Lung (tissue), 17 donors: ENCODE measurements at places on chromosomes 7 and 10.

GRCh38 chr10:121631365-121632029 lies 33.3 kb upstream of the FGFR2 start:
- peak; percentile 90 for DNase-seq

- peak; percentile 27 for DNase-seq
Measured at GRCh38 chr7:24025094-24025493, 258.9 kb upstream of the NPY start.

GRCh38 chr7:2525658-2526630 lies 6.4 kb downstream of the LFNG start:
- no peak for DNase-seq

DNA sequence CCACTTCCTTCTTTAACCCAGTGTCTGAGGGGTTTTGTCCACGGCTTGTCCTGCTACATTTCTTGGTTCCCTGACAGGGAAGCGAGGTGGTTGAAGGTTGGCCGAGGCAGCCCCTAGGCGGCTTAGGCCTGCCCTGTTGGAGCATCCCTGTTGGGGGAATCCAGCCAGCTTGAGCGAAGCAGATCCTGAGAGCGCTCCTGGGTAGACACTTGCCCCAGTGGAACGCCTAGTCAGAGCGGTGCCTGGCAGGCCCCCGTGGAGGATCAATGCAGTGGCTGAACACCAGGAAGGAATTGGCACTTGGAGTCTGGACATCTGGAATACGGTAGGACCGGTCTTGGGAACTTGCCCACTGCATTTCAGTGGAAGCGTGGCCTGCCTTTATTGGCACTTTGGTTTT lies 32.7 kb upstream of the NRF1 start:
- no peak for DNase-seq

- DNase-seq = no peak
Measured at GRCh38 chr10:3902809-3903410, 117.9 kb upstream of the KLF6 start.

- no peak for DNase-seq
Measured at GRCh38 chr10:86952106-86952505, 5.3 kb downstream of the MMRN2 start.

DNA sequence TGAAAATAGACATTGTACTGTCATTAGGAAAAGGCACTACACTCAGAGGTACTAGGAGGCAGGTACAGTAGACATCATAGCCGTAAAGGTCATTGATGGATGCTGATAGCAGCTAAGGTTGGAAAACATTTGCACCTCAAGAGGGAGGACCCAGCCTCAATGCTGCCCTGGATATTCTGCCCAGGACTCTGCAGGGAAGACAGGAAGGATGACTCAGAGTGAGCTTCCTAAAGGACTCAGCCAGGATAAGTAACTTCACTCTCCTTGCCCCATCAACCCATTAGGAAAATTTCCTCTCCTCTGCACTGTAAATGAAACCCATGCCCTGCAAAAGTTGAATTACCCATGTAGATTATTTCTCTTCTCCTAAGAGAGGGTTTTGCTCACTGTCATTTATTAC lies 617.9 kb upstream of the MKI67 start:
- no peak for DNase-seq

DNA sequence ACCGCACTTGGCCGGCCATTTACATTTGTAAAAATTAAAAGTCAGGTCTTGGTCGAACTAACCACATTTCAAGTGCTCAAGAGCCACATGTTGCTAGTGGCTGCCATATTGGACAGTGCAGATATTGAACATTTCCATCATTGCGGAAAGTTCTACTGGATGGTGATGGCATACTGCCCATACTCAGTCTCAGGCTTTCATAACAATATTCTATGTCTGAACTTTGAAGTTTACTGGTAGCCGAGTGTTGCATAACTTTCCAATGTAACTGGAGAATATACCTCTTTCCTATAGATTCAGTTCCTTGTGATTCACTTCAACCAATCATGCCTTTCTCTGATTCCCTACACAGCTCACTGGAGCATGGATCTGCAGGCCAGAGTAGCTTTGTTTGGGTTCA lies 43.7 kb downstream of the PSMC2 start:
- no peak for DNase-seq

DNA sequence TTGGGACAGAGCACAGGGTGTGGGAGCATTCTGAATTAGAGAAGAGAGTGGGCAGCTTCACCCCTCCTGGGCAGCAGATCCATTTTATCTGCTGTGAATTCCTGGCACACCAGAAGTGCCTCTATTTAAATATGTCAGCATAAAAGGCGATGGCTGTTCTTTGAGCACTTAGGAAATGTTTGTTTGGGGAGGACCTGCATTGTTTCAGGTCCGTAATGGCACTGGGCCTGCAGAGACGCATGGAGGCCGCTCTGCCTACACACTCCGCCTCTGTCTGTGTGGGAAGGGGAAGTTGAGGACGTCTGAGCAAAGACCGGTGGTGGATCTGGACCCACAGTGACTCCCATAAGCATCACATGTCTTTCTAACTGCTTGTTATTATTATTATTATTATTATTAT lies 253.2 kb downstream of the CAMK1D start:
- DNase-seq = no peak

DNA sequence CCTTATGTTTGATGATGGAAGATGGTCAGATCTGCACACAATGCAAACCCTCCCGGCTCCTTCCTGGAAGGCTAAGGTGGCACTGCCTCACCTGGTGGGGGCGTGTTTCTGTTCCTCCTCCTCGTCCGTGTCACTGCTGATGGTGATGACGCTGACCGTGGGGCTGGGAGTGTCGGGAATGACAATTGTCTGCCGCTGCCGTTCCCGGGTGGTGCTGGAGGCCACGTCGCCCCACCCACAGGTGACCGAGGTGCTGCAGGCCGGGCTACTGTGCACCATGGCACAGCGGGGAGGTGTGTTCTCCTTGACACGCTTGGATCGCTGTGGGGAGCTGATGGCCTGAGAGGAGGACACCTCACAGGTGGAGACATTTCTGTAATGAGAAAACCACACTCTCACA lies 73.1 kb downstream of the CLEC2L start:
- DNase-seq = no peak

DNA sequence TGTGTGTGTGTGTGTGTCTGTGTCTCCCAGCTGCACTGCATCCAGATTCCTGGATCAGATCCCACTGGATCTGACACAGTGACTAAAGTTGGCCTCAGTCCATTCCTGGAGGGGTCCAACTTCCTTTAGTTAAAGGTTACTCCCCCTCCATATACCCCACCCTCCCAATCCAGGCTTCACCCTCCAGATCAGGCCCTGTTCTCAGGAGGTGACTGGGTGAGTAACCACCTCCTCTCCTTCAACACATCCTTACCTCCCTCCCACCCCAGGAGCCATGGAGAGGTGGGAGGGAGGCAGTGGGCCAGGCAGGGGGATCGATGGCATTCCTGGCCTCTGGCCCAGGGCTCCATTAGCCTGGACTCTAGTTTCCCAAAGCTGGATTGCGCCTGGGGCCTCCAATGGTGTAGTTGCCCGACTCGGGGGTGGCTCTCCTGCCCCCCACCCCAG lies 11.3 kb downstream of the KCNIP2 start:
- peak; percentile 87 for DNase-seq

DNA sequence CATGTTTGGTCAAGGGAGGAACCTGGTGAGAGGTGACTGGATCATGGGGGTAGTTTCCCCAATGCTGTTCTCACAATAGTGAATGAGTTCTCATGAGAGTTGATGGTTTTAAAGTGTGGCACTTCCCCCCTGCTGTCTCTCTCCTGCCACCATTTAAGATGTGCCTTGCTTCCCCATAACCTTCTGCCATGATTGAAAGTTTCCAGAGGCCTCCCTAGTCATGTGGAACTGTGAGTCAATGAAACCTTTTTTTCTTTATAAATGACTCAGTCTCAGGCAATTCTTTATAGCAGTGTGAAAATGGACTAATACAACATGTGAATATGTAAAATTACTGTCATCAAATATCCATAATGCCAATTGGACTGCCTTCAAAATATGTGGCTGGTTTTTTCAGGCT lies 165.5 kb upstream of the TARP start:
- DNase-seq = no peak

- no peak for DNase-seq
Measured at GRCh38 chr7:3859431-3859830, 558.4 kb downstream of the SDK1 start.

- DNase-seq = no peak
Measured at GRCh38 chr7:134900166-134900982, 85.9 kb upstream of the AGBL3 start.

DNA sequence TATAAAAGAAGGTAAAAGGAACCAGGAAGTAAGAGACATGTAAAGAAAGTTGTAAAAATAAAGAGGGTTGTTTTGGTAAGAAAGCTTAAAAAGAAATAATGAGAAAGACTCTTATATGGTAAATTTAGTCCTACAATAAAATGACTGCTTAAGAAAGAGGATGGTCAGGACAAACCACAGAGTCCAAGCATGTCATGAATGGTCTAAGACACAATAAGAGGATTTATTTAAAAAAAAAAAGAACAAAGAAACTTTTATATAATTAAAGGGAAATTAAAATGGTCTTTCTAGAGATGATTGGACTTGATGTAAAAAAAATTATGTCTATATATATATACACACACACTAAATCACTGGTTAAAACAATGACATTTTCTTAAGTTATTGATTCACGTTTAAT lies 18.2 kb downstream of the ATAD1 start:
- DNase-seq = no peak

DNA sequence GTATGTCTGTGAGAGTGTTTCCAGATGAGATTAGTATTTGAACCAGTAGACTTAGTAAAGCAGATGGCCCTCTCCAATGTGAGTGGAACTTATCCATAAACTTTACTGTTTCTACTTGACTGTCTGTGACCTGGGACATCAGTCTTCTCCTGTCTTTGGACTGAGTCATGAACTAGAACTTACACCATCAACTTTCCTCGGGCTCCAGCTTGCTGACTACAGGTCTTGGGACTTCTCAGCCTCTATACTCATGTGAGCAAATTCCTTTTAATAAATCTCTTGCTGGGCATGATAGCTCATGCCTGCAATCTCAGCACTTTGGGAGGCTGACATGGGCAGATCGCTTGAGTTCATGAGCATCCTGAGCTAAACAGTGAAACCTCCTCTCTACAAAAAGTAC lies 25.7 kb upstream of the WAPL start:
- DNase-seq = no peak

GRCh38 chr10:103610083-103610472 lies 116.6 kb downstream of the NEURL1 start:
- DNase-seq = no peak

DNA sequence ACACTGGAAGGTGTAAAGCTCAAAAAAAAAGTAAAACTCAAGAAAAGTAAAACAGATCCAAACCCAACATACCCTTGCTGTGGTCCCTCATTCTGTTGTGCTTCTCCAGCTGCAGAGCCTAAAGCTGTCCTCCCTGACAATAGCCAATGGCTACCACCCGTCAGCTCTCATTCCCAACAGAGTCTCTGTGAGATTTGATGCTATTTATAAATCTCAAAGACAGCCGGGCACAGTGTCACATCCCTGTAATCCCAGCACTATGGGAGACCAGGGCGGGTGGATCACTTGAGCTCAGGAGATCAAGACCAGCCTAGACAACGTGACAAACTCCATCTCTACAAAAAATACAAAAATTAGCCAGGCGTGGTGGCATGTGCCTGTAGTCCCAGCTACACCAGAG lies 116.0 kb downstream of the KMT2E start:
- DNase-seq = no peak
